Osteoblast (primary cell): ENCODE measurements at places on chromosomes 4 and X. TPM values are rescaled to one million over a fixed set of nuclear protein-coding genes. Genes with fewer than 3 reads are reported as not detected.
A peak's percentile ranks its signal among the peaks of the same experiment; 100 is the strongest.

MAGEA11 gene
- not detected in 2 replicates for total RNA-seq

LANCL3 gene
- 0.29 and 0.72 TPM in 2 replicates for total RNA-seq

AFP gene
- not detected in 2 replicates for total RNA-seq

DCAF12L1 gene
- not detected in 2 replicates for total RNA-seq

NEXMIF gene
- under 0.01 TPM in 1 of 2 replicates, not detected in the other for total RNA-seq

SPANXA2 gene
- total RNA-seq = 0.29 TPM in 1 of 2 replicates, not detected in the other

CXorf38 gene
- total RNA-seq = 10.1 and 14.7 TPM in 2 replicates

SLC10A3 gene
- total RNA-seq = 34.5 and 36.2 TPM in 2 replicates

CT55 gene
- not detected in 2 replicates for total RNA-seq

CLNK gene
- total RNA-seq = not detected in 2 replicates

GRCh38 chrX:78643096-78643495 lies 16.0 kb downstream of the RTL3 start:
- no peak for DNase-seq

- DNase-seq = peak; percentile 68
These were observed 21.1 kb upstream of the UVSSA start for GRCh38 chr4:1325681-1326635.

DNA sequence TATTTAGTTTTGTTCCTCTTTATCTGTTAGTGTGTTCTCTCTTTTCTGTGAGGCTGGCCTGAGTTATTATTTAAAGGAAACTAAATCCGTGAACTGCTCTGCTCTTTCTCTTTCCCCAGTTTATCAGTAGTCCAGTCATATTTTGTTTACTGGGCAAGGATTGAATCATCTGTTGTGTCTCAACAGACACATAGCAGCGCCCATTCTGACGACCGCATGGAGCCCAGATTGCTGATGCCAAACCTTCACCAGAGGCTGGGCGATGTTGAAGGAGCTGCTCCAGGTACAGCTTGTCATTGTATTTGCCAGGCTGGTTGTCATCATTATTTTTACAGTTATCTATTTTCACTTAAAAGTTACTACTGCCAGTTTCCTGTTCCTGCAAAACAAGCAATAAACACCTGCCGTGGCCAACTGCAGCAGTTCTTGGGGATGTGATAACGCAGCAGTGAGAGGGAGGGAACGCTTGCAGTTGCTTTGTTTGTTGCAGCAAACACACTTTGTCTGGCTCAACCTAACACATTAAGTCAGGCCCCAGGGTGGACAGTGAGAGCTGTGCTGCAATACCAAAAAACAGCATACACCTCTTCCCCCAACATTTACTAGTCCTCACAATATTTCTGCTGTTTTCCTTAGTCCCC lies 10.1 kb downstream of the REELD1 start:
- DNase-seq = no peak

DNA sequence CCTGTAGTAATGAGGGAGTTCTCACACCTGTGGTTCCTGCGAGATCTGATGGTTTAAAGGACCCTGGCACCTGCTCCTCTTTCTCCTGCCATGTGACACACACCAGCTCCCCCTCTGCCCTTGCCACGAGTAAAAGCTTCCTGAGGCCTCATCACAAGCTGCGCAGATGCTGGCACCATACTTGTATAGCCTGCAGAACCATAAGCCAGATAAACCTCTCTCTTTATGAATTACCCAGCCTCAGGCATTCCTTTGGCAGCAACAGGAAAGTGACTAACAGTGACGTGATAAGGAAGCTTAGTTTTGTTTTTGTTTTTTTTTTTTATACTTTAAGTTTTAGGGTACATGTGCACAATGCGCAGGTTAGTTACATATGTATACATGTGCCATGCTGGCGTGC lies 130.9 kb downstream of the AFAP1 start:
- no peak for DNase-seq

- peak; percentile 22 for DNase-seq
These were observed 3.1 kb downstream of the ZNF827 start for GRCh38 chr4:145935253-145936141.

GRCh38 chr4:169269916-169270809 lies 593 bp downstream of the SH3RF1 start:
- DNase-seq = peak; percentile 87

DNA sequence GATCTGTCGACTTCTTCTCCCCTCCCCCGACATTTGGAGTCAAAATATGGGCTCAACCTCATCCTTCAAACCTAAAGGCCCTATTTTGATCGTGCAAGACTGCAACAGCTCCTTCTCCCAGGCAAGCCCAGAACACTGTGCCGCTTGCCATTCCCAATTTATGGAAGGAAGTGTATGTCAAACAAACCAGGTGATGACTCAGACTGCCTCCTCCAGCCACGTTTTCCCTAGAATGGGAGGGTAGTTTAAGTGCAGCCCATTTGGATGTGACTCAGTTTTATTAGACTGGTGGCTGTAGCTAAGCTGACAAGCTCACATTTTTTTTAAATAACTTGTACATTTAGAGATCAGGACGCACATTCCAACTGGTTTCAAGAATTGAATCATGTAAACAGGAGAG lies 570.4 kb upstream of the DIPK2B start:
- peak; percentile 62 for DNase-seq

DNA sequence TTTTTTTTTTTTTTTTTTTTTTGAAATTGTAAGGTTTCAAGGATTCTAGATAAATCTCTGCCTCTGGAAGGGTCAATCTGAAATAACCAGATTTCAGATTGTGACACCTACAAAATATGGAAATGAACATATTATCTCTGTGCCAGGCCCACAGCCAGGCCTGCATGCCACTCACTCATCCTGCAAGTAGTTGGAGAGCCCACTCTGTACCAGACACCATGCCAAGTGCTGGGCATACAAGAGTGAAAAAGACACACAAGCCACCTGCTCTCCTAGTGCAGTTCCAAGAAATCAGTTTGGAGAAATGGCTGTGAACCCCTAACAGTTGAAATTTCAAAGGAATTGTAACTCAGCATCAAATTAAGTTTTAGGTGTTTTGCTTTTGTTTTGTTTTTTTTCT lies 145.9 kb upstream of the NOCT start:
- no peak for DNase-seq

DNA sequence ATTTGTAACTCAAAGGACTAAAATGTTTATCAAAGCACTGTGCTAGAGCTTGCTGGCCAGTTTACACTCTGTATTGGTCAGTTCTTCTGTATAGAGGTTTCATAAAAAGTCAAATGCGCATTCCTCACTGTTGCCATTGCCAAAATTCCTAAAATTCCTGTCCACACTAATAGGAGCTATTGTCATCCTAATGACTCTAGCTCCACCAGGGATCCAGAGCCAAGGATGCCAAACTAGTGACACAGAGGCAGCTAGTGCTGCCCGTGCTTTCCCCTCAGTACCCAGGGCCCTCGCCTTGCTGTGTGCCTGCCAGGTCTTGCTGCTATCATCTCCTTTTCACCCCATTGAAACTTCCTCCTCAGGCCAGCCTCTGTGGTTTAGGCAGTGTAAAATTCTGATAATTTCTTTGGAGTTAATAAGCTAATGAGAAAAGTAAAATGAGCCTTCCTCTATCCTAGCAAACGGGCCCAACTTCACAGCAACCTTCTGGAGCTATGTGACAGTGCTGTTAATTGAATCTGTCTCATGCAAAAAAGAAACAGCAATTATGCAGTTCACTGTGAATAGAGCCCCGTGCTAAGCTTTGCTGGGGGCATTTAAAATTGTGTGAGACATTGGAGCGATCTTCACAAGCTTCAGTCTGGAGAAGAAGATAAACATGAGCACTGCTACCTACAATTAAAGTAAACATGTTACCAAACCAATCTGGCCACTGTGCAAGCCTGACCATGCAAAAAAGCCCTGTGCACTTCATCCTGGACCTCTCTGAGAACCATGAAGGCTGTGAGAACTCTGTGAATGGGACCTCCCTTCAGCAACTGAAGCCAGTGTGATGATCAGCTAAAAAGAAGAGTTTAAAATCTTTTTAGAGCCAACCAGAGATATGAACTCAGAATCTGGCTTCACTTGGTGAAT lies 43.1 kb upstream of the FGF2 start:
- DNase-seq = peak; percentile 86

DNA sequence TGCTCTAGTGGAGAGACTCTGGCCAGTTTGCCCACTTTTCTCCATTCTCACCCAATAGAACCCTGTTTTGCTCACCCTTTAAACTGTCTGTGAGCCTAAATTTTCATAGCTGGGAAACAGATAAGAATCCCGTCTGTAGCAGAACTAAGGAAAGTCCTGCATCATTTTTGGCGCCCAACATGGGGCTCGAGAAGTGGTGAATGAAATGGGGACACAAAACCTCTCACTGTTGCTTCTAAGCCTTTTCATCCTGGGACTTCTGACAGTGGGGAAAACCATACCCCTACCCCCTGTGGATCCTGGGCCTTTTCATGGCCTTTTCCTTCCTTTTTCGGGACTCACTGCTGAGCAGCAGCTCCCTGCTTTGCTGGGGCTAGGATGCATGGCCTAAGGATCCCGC lies 189.9 kb downstream of the INPP4B start:
- DNase-seq = no peak

DNA sequence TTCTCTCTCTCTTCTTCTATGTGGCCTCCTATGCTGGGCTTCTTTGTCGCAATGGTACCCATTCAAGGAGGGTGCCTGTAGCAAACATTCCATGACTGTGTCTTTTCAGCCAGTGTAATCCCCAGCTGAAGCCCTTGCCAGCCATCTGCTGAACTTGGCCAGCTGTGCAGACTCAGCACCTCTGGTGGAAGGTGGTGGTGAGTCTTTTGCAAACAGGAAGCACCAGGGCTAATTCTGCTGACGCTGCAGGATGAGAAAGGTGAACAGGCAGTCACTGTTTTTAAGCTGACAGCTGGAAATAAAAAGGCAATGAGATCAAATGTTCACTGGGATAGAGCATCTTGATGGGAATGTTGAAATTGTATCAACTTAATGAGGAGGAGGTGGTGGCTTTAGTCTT lies 298.7 kb upstream of the CLNK start:
- no peak for DNase-seq

- no peak for DNase-seq
These were observed 29.4 kb upstream of the TMSB4X start for GRCh38 chrX:12945494-12945893.

- DNase-seq = no peak
These were observed 22.5 kb downstream of the SLC39A8 start for GRCh38 chr4:102322736-102323135.

DNA sequence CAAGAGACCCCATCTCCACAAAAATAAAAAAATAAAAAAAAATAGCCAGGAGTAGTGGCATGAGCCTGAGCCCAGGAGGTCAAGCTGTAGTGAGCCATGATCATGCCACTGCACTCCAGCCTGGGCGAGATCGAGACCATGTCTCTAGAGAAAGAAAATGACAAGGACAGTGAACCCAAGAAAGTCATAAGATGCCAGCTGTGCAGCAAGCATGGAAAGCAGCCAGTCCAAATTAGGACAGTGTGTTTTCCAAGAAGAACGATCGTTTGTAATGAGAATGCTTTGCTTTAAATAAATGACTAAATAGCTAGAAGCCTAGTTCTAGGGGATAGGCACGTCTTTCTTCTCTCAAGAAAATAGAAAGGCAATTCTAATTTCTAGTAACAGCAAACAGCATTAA lies 58.4 kb upstream of the MSANTD1 start:
- DNase-seq = no peak

DNA sequence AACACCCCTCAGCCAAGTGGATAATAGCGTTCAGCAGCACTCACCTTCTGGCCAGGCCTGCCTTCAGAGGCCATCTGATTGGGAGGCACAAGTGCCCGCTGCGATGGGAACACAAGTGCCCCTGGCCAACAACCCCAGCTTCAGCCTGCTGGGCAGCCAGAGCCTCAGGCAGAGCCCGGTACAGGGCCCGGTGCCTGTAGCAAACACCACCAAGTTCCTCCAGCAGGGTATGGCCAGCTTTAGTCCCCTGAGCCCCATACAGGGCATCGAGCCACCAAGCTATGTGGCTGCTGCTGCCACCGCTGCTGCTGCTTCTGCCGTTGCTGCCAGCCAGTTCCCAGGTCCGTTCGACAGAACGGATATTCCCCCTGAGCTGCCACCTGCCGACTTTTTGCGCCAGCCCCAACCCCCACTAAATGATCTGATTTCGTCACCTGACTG lies 55.9 kb upstream of the MTM1 start:
- peak; percentile 50 for DNase-seq

DNA sequence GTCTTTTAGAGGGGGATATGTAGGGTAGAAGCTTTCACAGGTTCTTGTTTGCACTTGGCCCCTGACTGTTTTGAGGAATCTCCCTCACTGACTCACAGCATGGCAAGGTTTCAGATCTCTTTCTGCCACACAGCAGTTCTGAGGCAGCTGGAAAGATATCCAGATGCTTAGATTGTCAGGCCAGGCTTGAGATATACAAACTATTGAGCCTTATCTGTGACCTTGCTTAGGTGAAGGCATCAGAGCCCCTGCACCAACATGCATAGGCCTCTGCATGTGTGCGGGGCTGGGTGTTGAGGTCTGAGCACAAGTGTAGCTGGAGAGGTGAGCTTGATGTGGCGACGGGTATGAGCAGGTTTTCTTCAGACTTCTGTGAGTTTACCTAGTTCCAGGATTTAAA lies 80.9 kb upstream of the MSANTD1 start:
- peak; percentile 76 for DNase-seq

- no peak for DNase-seq
These were observed 91.8 kb upstream of the POU3F4 start for GRCh38 chrX:83416273-83416672.

DNA sequence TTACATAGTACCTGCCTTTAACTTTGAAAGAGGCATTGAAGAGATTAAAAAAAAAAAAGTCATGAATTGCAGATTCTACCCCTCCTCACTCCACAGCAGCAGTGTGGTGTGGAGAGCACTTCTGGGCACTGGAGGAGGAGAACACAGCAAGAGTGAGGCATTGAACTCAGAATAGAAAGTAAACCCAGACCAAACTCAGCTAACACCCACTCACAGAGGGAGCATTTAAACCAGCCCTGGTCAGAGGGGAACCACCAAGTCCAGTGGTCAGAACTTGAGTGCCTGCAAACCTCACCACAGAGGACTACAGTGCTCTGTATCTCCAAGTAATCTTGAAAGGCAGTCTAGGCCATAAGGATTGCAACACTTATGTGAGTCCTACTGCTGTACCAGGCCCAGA lies 15.6 kb upstream of the UGT2A1 start:
- DNase-seq = no peak

DNA sequence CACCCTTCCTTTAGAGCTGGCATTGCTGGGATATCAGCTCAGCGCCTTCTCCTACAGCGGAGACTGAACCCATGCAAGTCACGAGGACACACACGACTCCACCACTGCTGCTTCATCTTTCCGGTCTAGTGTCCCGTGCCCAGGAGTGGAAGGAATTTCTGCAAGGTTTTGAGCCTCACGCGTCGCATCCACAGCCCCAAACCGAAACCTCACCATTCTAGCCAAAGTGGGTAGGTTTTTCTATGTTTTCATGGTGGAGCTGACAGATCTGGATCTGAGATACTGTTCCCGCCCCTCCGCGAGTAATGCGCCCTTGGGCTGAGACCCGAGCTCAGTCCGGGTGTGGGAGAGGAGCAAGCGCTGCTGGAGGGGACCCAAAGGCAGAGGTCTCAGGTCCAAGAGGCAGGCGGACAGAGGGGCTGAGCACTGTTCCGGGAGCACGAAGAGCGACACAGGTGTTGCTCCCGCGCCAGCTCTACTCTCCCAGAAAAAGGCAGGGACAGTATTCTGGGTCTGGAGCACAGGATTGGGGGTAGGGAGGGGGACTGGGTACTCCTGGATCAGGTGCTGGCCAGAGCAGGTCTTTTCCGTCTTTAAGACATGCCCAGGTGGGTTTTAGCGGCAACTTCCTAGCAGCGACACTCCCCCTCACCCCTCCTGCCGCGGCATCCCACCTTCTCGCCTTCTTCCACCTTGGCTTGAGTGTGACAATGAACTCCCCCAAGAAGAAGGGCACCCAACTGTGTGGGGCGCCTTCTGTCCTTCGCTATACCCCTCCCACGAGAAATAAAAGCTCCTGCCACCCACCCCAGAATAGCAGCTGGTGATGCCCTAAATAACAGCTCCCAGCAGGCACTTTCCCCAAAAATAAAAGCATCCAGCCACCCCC lies 1.8 kb downstream of the EPHA5 start:
- peak; percentile 90 for DNase-seq
